Activated CD4-positive, alpha-beta T cell treated with anti-CD3 and anti-CD28 coated beads for 36 hours (primary cell): ENCODE measurements at places on chromosomes 7 and 10. TPM values are rescaled to one million over a fixed set of nuclear protein-coding genes. Genes with fewer than 3 reads are reported as not detected.

Gene GIGYF1
- total RNA-seq: 40.3 TPM

Gene CPVL
- total RNA-seq: not detected

Gene HABP2
- total RNA-seq: not detected

Gene MTPN
- 136 TPM for total RNA-seq

Gene HMX3
- not detected for total RNA-seq

Gene CLDN12
- total RNA-seq: 5.8 TPM

Gene ATG9B
- total RNA-seq: 10.0 TPM

Gene ZNF239
- total RNA-seq: 2.7 TPM

DNA sequence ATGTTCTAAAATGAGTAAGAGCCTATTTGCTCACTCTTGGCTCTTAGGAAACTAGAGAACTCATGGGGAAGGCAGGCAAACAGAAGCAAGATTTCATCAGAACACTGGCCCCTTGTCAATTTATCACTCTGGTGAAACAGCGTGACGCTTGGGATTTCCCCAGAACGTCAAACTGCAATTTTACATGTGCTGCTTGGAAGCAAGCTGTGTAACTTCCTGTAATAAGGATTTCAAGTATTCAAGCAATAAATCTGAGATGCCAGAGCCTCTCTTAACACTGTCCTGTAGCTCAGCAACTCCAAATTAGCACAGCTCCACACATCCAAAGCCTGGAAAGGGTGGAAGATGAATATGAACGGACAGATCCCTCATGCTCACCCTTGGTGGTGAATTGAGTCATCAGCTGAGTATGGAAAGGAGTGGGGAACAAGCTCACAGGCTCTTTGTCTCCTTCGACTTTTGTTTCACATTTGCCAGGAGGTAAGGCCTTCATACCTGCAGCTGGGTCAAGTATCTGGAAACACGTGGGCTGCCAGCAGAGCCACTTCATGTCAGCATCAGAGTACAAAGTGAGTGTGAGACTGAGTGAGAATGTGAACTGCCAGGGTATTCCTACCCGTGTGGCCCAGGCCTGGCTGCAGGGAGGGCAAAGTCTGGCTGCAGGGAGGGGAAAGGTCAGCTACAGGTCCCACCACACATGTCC, 140.4 kb upstream of the NAMPT start:
- H3K36me3 ChIP-seq: peaks cover 22% of the 10 kb centered on the region
- peak overlapping the region; percentile 99 for H3K27ac ChIP-seq
- peak; percentile 89 for DNase-seq
- peaks cover 88% of the 10 kb centered on the region for H3K4me1 ChIP-seq
- H3K27me3 ChIP-seq: peaks cover 2% of the 10 kb centered on the region

- no peak overlapping the region for H3K4me3 ChIP-seq
- H3K27me3 ChIP-seq: no peaks in the 10 kb centered on the region
- H3K36me3 ChIP-seq: no peaks in the 10 kb centered on the region
- no peak for DNase-seq
Observed at GRCh38 chr7:7122701-7123281, 59.6 kb upstream of the C1GALT1 start.

DNA sequence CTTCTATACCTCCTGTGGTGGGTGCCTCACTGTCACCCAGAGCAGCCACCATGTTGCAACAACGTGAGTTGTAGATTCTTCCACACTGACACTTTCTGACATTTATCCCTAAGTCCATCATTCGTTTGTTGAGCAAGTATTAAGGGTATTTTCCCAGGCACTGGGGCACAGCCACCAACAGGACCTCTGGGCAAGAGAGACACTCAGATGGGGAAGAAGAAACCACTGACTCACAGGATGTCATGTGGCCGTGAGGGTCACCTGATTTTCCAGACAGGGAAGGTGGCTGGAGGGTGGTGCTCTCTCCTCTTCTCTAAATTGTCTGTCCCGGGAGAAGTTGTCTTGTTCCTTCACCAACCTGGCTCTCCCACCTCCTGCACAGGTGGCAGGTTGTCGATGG, 51.7 kb upstream of the PPIF start:
- H3K36me3 ChIP-seq: peaks cover 43% of the 10 kb centered on the region
- DNase-seq: peak; percentile 48
- no peaks in the 10 kb centered on the region for H3K27me3 ChIP-seq
- peak overlapping the region; percentile 47 for H3K27ac ChIP-seq

- H3K27ac ChIP-seq: no peak overlapping the region
- peaks cover 11% of the 10 kb centered on the region for H3K27me3 ChIP-seq
- no peaks in the 10 kb centered on the region for H3K4me1 ChIP-seq
- H3K36me3 ChIP-seq: no peaks in the 10 kb centered on the region
- DNase-seq: no peak
Observed at GRCh38 chr7:141208539-141208938, 134.7 kb downstream of the TMEM178B start.

- peaks cover 3% of the 10 kb centered on the region for H3K36me3 ChIP-seq
- no peak overlapping the region for H3K4me3 ChIP-seq
- no peak for DNase-seq
- no peaks in the 10 kb centered on the region for H3K27me3 ChIP-seq
- H3K4me1 ChIP-seq: peaks cover 10% of the 10 kb centered on the region
- no peak overlapping the region for H3K27ac ChIP-seq
Observed at GRCh38 chr7:7843240-7843639, 124.8 kb upstream of the RPA3 start.

DNA sequence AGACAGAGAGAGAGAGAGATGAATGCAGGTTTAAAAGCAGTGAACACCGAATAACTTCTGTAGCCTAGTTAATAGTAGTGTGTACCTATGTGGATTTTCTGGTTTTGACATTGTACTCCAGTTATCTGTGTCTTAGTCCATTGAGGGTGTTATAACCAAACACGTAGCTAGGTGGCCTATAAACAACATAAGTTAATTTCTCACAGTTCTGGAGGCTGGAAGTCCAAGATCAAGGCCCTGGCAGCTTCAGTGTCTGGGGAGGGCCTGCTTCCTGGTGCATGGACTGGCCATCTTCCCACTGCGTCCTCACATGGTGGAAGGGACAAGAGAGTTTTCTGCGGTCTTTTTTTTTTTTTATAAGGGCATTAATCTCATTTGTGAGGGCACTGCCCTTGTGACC, 23.5 kb downstream of the AOC1 start:
- peaks cover under 1% of the 10 kb centered on the region for H3K36me3 ChIP-seq
- H3K27ac ChIP-seq: no peak overlapping the region
- no peak for DNase-seq
- no peak overlapping the region for H3K4me3 ChIP-seq
- H3K27me3 ChIP-seq: peaks cover 15% of the 10 kb centered on the region
- peaks cover 11% of the 10 kb centered on the region for H3K4me1 ChIP-seq

DNA sequence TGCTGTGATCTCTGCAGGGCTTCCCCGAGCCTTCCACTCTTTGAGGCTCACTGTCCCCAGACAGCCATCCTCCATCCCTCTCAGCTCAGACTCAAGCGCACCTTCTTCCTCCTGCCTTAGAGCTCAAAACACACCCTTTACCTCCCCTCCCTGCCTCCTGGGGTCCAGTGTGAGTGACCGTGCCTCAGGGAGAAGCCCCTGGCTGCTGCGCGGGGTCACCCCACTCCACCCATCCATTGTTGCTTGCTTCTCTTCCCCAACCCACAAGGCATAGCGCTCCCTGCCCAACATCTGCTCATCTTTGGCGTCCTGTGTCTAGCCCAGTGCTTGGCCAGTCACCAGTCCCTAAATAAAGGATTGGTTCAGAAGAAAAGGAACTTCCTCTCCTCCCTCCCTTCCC, 170.3 kb downstream of the TCERG1L start:
- H3K36me3 ChIP-seq: no peaks in the 10 kb centered on the region
- H3K4me1 ChIP-seq: no peaks in the 10 kb centered on the region
- no peaks in the 10 kb centered on the region for H3K27me3 ChIP-seq

- H3K27me3 ChIP-seq: no peaks in the 10 kb centered on the region
- peaks cover 80% of the 10 kb centered on the region for H3K4me1 ChIP-seq
- no peak overlapping the region for H3K4me3 ChIP-seq
- DNase-seq: peak; percentile 8
Observed at GRCh38 chr7:130891254-130892094, 157.5 kb upstream of the KLF14 start.

DNA sequence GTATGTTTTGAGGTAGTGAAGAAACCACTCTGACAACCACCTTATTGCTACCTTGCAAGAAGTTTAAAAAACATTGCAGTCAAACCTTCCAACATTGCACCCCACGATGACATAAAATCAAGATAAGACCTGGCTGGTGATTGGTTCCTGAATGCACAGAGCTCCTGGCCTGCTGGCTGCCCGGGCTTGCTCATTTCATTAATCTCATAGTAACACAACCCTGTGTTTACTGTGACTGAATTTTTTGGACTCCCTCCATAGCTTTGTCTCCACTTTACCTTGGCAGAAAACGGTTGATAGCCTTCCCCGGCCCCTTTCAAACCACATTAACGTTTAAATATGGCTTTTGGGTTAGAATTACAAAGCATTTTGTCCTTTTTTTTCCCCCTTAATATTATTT, 27.5 kb downstream of the VWA2 start:
- no peak for DNase-seq
- H3K27ac ChIP-seq: no peak overlapping the region
- H3K4me3 ChIP-seq: no peak overlapping the region

GRCh38 chr10:770975-771374, 81.5 kb upstream of the DIP2C start:
- DNase-seq: no peak
- no peaks in the 10 kb centered on the region for H3K27me3 ChIP-seq
- H3K4me3 ChIP-seq: no peak overlapping the region
- no peaks in the 10 kb centered on the region for H3K4me1 ChIP-seq
- H3K27ac ChIP-seq: no peak overlapping the region

DNA sequence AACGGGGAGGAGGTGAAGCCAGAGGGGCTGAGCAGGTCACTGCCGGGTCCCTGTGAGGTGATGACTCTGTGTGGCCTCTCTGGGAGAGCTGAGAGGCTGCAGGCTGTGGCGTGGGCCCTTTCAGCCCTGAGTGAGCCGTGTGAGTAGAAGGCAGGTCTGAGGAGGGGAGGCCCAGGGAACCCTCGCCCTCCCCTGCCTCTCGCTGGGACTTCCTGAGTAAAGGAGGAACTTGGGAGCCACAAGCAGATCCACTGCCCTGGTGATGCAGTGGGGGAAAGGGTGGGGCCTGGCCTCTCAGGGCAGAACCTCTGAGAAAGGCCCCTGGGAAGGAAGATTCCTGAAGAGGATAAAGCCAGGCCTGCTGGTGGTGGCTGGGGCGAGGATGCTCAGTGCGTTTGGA, 22.8 kb downstream of the EEPD1 start:
- no peaks in the 10 kb centered on the region for H3K27me3 ChIP-seq
- no peak overlapping the region for H3K27ac ChIP-seq
- H3K4me1 ChIP-seq: peaks cover 11% of the 10 kb centered on the region
- DNase-seq: no peak
- peaks cover 2% of the 10 kb centered on the region for H3K36me3 ChIP-seq
- no peak overlapping the region for H3K4me3 ChIP-seq

- peaks cover 9% of the 10 kb centered on the region for H3K4me1 ChIP-seq
- no peak overlapping the region for H3K27ac ChIP-seq
- H3K4me3 ChIP-seq: no peak overlapping the region
- peaks cover 29% of the 10 kb centered on the region for H3K27me3 ChIP-seq
- no peak for DNase-seq
Observed at GRCh38 chr7:55140221-55140940, 121.6 kb downstream of the EGFR start.

GRCh38 chr10:114174695-114175188, 739 bp upstream of the CCDC186 start:
- H3K27me3 ChIP-seq: no peaks in the 10 kb centered on the region
- H3K36me3 ChIP-seq: peaks cover 1% of the 10 kb centered on the region
- H3K4me3 ChIP-seq: peak overlapping the region; percentile 100
- peak overlapping the region; percentile 93 for H3K27ac ChIP-seq
- no peak for DNase-seq

GRCh38 chr10:49106451-49106850, 8.9 kb downstream of the VSTM4 start:
- H3K4me1 ChIP-seq: peaks cover 5% of the 10 kb centered on the region
- H3K36me3 ChIP-seq: no peaks in the 10 kb centered on the region
- no peak overlapping the region for H3K27ac ChIP-seq
